ENCODE measurements at places on chromosomes 7 and 10.

GRCh38 chr7:5282543-5283316 lies at the start of gene SLC29A4:
Gene SLC29A4 (plus strand): TSS chr7:5282943. CDS start chr7:5287817, 4,874 bp downstream.
- DNase-seq, result no peak

- DNase-seq, result no peak
These were observed 54.5 kb upstream of the FAM180A start for GRCh38 chr7:135803143-135803542.

DNA sequence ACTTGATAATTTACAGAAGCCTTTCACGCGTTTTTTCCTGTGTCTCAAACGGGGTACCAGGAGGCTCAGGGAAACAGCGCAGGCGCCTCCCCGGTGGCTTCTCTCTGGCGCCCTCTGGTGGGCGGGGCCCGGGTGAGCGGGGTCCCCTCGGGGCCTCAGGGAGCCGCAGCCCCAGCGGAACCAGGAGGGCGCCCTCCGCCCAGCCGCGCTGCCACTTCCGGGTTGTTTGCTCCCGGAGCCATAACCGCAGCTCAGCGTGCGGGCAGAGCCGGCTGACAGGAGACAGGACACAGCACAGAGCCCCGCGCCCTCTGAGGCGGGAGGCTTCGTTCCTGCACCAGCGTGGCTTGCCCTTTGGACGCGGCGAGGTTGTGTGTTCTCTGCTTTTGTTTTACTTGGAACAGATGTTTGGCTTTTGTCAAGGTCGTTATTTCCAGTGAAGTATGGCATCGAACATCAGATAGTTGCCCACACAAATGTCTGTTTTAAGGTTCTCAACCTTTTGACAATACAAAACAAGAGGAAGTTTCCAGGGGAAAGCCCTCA lies 6.9 kb upstream of the CYP2E1 start:
- DNase-seq, result peak; percentile 84

DNA sequence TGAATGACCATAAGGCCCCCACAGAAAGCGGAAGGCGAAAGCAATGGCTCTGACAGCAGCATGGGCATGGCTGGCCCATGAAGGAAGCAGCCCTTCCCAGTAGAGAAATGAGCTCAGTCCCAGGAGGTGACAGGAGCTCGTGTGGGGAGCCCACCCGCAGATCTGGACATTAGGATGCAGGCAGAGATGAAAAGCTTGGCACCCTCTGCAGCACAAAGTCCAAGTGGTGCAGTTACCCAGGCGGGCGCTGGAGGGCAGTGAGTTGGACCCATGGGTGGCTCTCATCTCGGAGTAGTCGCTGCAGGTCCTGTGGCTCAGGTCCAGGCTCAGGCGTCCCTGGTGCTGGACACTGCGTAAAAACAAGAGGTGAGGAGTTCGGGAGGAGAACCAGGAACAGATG lies 109.0 kb downstream of the DLG5 start:
- no peak for DNase-seq

- DNase-seq, result no peak
These were observed 259.8 kb downstream of the GLI3 start for GRCh38 chr7:41977151-41977651.

- DNase-seq, result no peak
These were observed 45.6 kb downstream of the PTPRE start for GRCh38 chr10:127952575-127952869.

GRCh38 chr7:76423666-76424412 lies 911 bp upstream of the ZP3 start:
- DNase-seq, result no peak

- no peak for DNase-seq
These were observed 77.4 kb upstream of the ANLN start for GRCh38 chr7:36312064-36312914.
